ENCODE measurements at places on chromosomes 12 and 14.

- peak; percentile 78 for DNase-seq
Measured at GRCh38 chr14:90698379-90698869, 117.8 kb downstream of the TTC7B start.

DNA sequence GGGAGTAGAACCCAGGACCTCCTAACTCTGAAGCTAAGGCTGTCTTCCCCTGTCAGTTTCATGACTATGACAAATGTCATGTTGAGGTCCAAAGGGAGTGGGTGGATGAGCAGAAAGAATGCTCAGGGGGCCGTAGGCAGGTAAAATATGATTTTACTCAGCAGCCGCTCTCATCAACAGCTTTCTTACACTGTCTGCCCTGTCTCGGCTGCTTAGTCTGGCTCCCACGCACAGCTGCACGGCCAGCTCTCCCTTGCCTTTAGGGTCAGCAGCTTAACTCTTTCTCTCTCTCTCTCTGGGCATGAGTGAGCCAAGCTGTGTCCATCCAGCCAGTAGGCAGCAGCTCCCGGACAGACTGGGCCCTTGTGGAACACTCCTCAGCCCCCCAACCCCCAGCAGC, 95.2 kb downstream of the GCH1 start:
- DNase-seq: no peak

GRCh38 chr14:71309756-71310155, 402.5 kb downstream of the PCNX1 start:
- no peak for DNase-seq

DNA sequence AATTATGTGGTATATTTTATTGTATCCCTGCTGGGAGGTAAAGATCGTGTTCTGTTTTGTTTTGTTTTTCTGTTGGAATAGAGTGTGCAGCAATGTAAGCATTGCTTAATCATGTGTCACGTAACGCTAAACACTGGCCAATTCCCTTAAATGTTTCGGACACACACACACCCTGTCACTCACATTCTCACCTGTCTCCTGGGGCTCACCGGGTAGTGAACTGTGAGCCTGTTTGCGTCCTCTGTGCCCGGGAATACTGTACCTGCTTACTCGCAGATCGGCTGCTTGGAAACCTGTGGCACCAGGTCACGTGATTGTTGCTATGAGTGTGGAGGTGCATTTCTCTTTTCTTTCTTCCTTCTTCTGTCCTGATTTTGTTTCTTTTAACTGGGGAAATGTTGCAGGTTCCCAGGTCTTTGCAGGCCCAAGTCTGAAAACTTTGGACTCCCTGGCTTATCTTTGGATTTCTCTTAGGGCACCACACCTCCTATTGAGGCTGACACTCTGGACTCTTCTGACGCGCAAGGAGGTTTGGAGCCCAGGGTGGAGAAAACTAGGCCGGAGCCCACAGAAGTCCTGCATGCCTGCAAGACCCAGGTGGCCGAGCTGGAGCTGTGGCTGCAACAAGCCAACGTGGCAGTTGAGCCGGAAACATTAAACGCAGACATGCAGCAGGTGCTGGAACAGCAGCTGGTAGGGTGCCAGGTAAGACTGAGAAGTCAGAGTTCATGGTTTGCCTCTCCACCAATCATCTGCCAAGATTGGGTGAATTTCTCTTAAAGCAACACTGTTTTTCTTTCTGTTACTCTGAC, 181.1 kb downstream of the ESR2 start:
- DNase-seq: peak; percentile 42

DNA sequence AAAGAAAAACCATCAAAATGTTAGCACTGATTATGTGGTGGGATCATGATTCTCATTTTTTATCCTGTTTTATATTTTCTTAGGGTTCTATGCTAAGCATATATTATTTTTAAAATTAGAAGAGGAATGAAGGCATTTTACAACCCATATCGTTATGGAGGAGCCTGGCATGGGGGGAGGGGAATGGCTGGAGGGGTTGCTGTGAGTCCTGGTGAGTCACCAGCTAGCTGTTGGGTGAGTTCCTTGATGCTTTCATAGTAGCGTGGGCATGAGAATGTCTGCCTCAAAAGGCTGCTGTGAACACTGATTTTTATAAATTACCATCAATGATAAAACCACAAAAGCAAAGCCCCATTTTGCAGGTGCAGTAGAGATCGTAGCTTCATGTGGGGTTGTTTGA, 46.9 kb downstream of the C14orf132 start:
- no peak for DNase-seq

Measured in NCI-H510A treated with DMSO at 0.1 percent for 48 hours (cell line).